Esophagus squamous epithelium (tissue), 5 donors: ENCODE measurements at places on chromosomes 6 and 20.

- DNase-seq = no peak
Measured at GRCh38 chr20:51412333-51412871, 130.1 kb downstream of the NFATC2 start.

- DNase-seq = no peak
Measured at GRCh38 chr6:77354581-77354980, 108.7 kb downstream of the HTR1B start.

DNA sequence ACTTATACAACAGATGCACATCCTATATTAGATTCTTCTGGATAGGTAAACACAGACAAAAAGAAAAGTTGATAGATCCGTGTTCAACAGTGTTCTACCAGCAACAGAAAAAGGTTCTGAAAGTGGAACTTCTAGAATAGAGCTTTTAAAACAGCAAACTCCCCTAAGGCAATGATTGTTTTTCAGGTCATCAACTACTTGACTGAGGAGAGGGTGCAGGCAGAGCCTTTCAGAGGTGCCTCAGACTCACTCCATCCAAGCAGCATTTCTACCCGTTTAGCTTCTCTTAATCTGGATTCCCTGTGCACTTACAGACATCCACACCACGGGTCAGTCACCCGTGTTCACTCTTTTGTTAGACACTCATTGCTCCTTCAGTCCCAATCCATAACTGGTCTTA is 28.9 kb downstream of the FYN start:
- DNase-seq = no peak

DNA sequence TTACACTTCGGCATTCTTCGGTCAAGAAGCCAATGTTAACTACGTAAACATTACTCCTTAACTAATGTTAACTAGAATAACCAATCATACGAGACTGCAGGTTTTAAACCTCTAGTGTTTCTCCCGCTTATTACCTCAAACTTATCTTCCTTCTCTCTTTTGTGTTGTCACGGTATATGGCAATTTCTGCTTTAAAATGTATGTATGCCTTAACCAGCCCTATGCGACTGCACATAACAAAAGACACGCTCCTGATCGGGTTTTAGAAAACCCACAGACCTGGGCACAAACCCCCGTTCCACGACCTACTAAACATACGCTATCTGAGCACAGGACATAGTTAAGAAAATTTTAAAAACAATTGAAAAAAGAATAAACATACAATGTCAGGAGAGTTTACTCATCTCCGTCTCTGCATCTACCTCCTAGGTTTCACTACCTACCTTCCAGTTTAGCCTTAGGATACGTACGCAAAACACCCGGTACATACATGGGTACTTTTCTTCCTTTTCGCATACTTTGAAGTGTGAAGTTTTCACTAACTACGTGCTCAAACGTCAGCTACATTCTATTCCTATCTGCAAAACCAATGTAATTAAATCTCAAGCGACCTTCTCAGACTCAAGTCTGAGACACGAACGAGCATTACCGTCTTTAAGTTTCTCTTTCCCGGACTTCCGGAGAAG is 1.1 kb downstream of the CD164 start:
- DNase-seq = no peak

- DNase-seq = no peak
Measured at GRCh38 chr20:46021361-46022359, 7.4 kb upstream of the SLC12A5 start.

DNA sequence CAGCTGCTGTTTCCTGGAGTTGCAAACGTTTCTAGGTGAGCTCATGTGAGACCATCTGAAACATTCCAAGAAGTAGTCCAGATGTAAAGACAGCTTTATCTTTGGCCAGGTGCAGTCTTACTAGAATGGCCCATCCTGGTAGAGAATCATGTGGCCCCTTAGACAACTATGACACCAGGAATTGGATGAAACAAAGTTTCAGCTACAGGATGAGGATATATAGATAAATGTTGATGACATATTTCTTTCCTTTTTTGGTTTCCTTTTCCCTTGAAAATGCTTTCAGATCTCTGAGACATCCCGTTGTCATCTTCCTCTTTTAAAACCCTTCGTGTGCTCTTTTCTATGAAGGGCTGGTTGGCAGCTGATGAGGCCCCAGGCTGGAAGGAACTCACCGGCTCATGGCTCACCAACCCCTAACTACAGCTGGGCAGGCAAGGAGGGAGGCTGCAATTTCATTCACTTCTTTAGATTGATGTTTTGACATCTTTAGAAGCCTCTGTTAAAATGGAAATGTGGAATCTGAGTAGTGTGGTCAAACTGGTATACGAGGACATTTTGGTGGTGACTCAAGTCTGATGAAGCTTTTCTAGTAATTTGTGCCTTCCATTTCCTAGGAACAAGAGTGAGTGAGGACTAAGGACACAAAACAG is 167.9 kb upstream of the TNFAIP3 start:
- DNase-seq = no peak

GRCh38 chr6:165835410-165835851 is 172.4 kb upstream of the PDE10A start:
- no peak for DNase-seq
